ENCODE measurements at places on chromosomes 6 and 20.
A peak's percentile ranks its signal among the peaks of the same experiment; 100 is the strongest.

GRCh38 chr20:40887105-40887504 is 141.5 kb upstream of the TOP1 start:
- DNase-seq = no peak

DNA sequence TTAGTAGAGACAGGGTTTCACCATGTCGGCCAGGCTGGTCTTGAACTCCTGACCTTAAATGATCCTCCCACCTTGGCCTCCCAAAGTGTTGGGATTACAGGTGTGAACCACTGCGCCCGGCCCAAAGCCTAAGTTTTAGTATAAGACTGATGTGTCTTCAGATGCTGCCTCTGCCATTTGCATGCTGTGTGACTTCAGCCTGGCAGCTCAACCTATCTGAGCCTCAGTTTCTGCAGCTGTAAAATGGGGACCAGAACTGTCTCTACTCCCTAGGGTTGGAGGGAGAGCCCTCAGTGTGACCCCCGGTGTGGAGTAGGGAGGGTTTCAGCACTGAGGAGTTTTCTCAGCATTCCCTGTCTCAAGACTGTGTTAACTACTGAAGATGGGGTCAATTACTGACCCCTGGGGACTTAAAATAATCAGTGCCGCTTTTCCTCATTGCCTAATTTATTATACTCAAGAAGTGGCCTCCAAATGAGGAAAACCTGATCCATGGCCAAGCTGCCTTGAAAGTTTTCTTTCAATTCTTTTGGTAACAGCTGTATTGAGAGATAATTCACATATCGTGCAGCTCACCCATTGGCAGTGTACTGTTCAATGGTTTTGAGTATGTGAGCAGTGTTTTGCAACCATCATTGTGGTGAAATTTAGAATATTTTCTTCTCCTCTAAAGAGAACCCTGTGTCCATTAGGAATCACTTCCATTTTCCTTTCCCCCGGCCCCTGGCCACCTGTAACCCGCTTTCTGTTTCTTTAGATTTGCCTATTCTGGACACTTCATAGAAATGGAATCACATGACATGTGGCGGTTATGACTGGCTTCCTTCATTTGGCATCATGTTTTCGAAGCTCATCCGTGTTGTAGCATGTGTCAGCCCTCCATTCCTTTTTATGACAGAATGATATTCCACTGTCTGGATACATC is 64.8 kb downstream of the PHACTR3 start:
- no peak for DNase-seq

DNA sequence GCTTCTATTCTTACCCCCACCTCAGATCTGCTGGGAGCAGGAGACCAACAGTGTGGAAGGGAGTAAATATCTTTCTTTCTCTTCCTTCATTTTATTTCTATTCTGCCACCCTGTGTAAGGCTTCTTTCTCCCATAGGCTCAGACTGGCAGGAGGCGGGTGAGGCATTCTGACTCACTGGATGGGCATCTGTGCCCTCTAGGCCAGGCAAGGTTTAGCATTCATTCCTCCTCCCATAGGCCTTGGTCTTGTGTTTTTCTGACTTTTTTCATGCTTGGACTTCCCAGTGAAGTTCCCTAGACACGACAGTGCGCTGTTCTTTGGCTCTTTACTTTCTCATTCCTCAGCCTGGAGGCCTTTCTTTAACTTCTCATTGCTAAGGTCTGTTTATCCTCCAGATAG is 235.2 kb downstream of the SYNE1 start:
- no peak for DNase-seq

DNA sequence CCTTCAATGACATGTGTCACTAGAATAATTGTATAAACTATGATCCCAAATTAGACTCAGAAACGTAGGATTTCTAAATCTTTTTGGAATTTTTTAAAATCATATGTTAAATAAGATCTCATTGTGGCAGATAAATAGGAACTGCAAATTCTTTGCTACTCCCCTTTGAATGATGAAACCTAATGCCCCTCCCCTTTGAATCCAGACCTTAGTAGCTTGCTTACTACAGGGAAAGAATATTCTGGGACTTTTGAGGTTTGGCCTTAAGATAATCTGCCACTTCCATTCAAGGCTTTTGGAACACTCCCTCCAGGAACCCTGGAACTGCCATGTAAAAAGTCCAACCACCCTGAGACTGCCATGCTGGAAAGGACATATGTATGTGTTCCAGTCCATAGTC is 7.1 kb downstream of the TDP2 start:
- DNase-seq = peak; percentile 47

DNA sequence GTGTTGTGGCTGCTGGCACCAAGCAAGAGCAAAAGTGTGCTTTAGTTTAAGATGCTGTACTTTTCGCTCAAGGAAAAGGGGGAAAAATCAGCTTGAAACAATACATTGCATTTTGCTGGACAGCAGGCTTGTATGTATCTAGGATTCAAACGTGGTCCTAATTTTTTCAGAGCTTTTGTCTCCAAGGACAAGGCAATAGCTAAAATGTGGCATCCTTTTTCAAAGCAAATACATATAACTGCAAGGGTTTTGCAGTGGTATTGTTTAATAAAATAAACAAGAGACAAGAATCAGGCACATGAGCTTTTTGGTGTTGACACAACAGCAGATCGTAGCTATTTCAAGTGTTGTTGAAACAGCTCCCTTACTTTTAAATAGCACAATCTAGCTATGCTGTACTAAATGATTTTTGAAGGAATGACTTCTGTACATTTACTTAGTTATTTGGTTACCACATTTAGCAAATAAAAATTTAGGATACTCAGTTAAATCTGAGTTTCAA is 137.0 kb upstream of the HEY2 start:
- DNase-seq = no peak

DNA sequence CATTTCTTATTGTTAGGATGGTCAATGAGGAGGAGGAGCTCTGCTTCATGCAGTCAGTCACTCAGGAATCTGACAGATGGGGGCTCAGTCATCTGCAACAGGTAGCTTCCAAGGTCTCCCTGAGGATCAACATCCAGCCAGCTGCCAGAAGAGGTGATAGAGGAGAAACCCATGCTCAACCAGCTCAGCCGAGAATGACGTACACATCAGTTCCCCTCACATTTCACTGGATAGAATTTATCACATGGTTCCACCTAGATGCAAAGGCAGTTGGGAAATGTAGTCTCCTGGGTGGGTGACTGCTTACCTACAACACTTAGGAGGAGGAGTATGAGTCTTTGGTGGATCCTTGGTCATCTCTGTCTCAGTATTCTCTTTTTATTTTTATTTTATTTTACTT is 144.5 kb downstream of the CEBPB start:
- peak; percentile 49 for DNase-seq

DNA sequence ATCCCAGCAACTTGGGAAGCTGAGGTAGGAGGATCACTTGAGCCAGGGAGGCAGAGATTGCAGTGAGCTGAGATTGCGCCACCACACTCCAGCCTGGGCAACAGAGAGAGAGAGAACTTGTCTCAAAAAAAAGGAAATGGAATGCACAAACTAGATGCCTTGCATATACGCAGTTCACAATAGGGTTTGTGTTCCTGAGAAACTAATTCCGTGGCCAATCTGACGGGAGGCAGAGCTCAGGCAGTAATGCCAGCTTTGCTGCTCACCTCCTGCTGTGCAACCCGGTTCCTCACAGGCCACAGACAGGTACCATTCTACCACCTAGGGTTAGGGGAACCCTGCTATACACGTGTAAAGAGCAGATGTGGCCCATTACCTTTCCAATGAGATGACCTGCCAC is 1.4 kb downstream of the CDK5RAP1 start:
- peak; percentile 64 for DNase-seq

DNA sequence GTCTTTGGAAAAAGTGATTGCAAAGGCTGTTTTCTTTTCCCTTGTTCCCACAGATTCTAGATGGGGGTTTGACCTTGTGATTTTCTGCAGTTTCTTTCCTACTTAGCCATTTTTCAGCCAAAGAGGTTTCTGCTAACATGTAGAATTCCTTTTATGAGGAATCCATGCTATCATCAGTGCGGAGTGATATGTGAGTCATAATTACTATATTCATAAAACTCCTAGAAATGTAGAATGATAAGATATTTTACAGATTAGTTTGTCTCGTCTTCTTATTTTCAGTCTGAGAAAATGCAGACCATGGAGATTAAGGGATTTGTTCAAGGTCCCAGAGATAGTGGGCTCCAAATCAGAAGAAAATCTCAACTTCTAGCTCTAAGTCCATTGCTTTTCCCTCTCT is 98.6 kb downstream of the KCNQ5 start:
- no peak for DNase-seq

DNA sequence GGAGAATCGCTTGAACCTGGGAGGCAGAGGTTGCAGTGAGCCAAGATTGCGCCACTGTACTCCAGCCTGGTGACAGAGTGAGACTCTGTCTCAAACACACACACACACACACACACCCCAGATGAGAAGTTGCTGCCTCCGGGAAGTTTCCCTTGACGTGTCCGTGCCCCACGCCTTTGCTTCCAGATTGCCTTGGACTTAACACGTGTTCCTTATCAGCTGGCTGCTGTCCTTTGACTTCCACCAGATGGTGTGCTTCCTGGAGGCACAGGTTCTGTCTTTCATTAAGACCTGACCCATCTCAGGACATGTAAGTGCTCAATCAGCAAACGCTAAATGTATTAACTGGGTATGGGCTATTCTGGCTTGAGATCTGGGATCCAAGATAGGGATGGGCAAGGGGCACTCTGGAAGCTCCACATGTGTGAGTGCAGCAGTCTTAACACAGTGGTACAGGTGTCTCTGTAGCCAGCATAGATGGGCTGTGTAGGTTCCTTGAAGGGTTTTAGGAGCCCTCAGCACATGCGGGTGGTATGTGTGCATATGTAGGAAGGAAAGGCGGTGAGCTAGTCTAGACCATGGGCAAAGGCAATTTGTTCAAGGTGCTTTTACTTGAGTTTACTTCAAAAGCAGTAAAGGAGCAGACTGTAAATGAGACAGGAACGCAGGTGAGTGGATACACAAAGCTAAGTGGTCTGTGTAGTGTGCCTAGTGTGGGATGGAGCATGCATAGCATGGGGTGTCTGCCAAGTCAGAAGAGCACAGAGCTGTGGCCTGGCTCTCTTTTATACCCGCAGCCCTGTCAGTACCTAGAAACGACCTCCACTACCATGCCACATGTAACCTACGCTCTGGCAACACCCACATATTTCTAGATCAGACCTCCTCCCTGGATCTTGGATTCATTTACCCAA is 11.6 kb downstream of the PIGT start:
- DNase-seq = no peak

DNA sequence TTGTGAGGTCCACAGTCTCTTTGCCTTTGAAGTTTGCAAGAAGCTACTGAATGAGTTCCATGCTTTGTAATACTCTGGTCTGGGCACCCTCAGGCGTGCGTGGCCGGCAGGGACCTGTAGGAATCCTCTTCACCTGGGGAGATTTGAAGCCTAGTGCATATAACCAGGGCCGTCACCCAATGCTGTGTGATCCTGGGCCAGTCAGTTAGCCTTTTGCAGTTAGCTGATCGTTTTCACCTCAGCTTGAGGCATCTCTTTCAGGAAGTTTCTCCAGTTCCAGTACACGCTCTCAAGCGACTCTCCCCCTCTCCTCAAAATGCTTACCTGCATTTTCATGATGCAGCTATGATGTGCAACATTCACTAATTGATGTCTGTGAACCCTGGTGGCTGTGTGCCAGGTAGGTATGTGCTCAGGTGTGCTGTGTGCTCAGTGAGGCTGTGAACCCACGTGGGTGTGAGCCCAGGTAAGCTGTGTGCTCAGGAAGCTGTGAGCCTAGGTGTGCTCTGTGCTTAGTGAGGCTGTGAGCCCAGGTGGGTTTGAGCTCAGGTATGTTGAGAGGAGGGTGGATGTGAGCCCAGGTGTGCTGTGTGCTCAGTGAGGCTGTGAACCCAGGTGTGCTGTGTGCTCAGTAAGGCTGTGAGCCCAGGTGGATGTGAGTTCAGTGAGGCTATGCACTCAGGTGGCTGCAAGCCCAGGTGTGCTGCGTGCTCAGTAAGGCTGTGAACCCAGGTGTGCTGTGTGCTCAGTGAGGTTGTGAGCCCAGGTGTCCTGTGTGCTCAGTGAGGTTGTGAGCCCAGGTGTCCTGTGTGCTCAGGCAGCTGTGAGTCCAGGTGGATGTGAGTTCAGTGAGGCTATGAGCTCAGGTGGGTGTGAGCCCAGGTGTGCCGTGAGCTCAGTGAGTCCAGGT is 120.4 kb downstream of the PHACTR3 start:
- no peak for DNase-seq

DNA sequence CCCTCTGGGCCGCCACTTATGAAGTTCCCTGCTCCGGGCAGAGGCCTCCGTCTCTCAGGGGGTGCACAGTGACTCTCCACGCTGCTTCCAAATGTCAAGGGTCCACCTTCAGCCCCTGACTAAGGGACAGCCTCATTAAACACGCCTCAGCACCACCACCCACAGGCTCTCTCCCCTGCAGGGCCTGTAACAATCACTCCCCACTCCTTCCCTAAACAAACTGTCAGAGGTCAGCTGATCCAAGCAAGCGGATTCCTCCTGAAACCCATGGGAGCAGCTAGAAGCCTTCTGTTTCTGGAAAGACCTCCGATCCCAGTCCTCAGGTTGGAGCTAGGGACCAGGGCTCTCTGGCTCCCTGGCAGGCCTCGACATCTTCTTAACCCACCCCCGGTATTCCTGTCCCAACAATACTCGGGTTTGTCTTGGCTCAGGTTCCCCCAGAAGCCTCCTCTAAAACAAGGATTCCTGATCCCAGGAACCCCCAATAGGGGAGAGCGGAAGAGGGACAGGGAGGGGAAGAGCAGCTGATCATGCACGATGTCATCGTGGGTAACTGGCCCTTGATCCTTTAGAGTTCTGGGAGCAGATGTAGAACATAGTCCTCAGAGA is 181.0 kb downstream of the ZNF217 start:
- DNase-seq = no peak

- no peak for DNase-seq
These were observed 113.7 kb upstream of the LOC128125822 start for GRCh38 chr6:63458480-63459115.

DNA sequence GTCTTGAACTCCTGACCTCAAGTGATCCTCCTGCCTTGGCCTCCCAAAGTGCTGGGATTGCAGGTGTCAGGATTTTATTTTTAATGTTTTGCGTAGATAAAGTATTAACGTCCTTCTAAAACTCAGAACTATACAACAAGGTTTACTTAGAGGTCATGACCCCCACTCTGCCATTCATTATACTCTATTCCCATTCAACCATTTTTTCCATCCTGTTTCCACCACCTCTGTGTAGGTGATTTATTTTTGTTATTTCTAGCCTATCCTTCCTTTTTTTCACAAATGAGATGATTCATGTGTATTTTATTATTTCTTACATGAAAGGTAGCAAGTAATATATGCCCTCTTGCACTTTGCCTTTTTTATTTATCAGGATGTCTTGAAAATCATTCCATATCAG is 138.1 kb downstream of the FARS2 start:
- no peak for DNase-seq

DNA sequence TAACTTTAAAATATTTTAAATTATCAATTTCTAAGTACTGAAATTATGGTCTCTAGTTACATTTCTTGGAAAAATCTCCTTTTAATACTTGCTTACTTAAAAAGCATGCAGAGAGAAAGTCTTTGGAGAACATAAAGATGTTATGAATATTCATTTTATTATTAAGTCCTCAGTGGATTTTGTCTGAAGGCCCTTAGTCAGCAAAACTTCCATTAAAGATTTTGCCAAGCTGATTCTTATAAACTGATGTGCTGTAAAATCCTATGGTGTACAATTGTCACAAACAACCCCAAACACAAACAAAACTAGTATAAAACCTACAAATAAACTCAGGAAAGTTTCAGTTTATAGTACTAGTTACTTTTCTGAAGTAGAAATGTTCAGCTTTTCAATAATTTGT is 372.7 kb downstream of the MEI4 start:
- DNase-seq = no peak

GRCh38 chr6:16752206-16752866 is 8.9 kb downstream of the ATXN1 start:
- DNase-seq = peak; percentile 89

GRCh38 chr6:161682982-161683381 is 409.1 kb upstream of the AGPAT4 start:
- DNase-seq = no peak
